Fibroblast of skin of back (primary cell): ENCODE measurements at places on chromosomes 5 and 9.

GRCh38 chr9:2664174-2665065 lies 42.8 kb downstream of the VLDLR start:
- DNase-seq = no peak

DNA sequence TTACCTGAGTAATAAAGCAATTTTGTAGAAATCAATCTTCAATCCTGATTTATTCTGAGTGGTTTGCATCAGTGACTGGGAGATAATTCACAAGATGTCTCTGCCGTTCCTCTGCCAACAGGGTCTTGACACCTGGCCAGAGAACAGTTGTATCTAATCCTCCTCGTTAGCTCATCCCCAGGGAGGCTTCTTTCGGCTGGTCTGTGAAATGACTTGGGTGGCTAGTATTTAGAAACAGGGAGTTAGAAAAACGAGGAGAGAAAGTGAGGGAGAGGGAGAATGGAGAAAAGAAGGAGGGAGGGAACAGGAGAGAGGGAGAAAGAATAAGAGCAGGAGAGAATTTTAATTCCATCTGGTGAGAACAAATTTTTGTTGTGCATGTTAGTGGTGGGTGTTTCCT lies 600.2 kb upstream of the TLE4 start:
- no peak for DNase-seq

DNA sequence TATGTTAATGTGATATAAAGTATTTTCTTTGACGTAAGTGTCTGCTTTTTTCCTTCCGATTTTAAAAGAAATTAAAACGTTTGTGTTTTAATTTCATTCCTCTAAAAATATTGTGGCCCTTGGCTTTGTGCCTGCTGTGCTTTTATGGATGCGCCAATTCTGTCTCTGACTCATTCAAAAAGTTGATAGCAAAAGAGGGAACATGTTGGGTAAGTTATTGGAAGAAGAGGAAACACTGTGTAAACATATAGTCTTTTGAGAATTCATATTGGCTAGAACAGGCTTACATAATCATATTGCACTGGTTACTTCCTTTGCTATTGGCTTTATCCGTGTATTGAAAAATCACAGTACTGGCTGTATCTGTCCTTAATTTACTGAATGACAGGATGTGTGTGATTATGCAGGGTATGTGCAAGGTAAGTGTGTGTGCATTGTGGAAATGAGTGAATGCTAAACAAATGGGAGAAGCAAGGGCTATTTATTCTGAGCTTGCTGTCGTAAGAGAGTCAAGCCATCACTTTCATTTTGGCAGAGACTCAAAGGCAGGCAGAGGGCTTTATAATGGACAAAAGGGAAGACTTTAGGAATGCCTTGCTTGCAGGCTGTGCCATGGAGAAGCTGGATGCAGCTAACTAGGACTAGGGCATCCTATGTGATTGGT lies 67.8 kb downstream of the SGCD start:
- DNase-seq = no peak

- DNase-seq = peak; percentile 80
Observed at GRCh38 chr5:180291943-180292831, at the start of gene MAPK9. Gene MAPK9, minus strand, starts transcription at chr5:180292083. Its CDS starts 11,522 bp downstream, at chr5:180280561.

DNA sequence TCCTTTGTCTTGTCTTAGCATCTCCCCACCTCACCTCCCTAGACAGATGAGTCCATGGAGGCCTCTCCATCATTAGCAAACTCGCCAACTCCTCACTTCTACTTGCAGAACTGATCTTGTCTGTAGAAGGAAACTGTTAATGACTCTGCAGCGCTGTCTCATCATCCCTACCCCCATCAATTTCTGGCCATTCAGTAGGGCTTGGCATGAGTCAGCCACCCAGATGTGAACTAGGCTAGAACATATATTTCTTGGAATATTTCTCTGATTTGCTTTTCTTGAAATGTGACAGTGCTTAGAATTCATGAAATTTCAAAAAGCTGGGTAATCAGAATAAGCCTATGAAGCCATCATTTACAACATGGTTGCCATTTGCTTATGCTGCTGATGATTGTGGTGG lies 1125.0 kb upstream of the DMAC1 start:
- DNase-seq = peak; percentile 4

- peak; percentile 87 for DNase-seq
Observed at GRCh38 chr5:68499987-68500386, 284.4 kb downstream of the PIK3R1 start.

GRCh38 chr9:84374013-84374412 lies 33.5 kb upstream of the SLC28A3 start:
- DNase-seq = no peak

GRCh38 chr5:117463881-117464570 lies 889.4 kb upstream of the SEMA6A start:
- DNase-seq = no peak

- peak; percentile 54 for DNase-seq
Observed at GRCh38 chr9:96293498-96294158, 8.3 kb downstream of the HSD17B3 start.

DNA sequence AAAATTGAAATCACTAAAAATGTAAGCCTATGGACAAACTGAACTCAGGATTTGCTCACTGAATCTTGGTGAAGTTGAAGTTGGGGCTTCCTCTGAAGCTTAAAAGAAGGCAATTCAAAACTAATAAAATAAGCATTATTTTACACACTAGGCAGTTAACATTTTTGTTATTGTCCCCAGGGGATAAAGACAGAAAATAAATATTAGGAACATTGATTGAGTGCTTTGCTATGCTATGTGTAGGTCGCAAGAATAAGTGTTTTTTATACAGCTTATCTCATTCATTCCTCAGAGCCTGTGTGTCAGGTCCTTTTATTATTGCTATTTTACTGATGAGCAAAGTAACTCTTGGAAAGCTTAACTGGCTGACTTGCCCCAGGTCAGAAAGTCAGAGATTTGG lies 82.2 kb downstream of the ZNF608 start:
- DNase-seq = no peak

GRCh38 chr9:105877721-105878120 lies 183.4 kb downstream of the TMEM38B start:
- DNase-seq = no peak

- DNase-seq = no peak
Observed at GRCh38 chr5:168288349-168289245, 2.8 kb upstream of the WWC1 start.

- DNase-seq = peak; percentile 59
Observed at GRCh38 chr9:129126749-129127618, 15.8 kb downstream of the PTPA start.

DNA sequence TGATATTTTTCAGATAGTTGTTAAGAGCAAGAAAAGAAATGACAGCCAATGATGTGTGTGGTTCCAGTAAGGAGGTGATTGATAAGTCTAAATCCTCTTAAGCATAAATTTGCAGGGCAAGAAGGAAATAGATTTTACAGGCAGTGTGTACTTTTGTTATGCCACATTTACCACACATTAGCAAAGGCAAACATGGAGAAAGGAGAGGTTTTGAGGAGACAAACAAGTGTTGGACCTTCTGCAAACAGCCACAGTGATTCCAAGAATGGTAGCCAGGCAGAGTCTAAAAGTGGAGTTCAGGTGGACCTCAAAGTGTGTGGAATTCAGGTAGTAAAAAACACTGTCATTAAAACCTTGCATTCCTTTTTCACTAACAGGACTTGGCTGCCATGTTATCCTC lies 295.9 kb upstream of the ITGA1 start:
- DNase-seq = no peak

GRCh38 chr5:123810746-123811340 lies 298.9 kb downstream of the CSNK1G3 start:
- DNase-seq = no peak

DNA sequence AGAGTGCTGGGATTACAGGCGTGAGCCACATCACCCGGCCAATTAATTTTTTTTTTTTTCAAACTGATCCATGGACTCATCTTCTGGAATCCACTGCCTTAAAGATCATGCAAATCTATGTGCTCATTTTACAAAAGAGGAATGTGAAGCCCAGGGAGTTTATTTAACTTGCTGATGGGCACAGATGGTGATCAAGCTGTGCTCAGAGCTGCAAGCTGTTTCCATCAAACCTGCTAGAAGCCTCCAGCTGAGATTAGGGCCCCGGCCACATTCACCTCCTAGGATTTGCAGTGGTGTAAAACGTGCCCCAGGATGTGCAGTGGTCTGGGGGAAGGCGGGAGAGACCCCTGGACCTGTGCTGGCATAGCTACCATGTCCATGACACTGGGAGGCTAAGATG lies 56.1 kb upstream of the TUT7 start:
- DNase-seq = no peak

DNA sequence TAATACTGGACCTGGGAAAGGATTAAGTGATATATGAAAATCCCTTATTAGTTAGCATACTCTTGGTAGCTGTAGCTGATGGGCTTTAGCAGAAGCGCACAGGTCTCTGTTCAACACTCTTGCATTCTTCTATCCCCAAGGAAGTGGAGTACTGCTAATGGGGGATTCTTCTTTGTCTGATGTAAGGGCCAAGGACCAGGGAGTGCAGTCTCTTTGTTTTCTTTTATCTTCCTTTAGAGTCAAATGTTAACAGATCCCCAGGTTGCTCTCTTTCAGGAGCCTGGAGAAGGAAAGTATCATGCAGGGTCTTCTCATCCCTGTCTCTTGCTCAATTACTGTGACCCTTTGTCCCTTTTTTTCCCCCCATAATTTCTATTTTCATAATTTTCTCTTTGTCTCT lies 1146.9 kb upstream of the DMAC1 start:
- no peak for DNase-seq

DNA sequence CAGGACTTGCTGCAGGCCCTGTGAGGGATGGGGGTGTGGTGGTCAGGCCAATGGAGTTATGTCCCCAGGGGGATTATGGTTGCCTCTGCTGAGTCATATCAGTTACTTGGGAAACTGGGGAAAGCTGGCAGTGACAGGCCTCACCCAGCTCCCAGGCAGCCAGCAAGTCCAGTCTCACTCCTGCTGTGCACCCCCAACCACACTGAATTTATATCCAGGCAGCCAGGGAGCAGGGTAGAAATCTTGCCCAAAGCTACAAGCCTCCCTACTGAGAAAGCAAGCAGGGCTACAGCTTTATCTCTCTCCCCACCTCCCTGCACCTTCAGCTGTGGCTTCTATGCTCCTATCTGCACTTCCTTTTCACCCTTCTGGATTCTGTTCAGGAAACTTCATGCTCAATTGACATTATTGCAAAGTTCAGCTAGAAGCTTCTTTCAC lies 2076.0 kb upstream of the CDH9 start:
- DNase-seq = no peak

- DNase-seq = no peak
Observed at GRCh38 chr5:164346785-164347630, 841.6 kb downstream of the MAT2B start.

GRCh38 chr9:129834489-129835127 lies 467 bp downstream of the C9orf78 start:
- DNase-seq = no peak

DNA sequence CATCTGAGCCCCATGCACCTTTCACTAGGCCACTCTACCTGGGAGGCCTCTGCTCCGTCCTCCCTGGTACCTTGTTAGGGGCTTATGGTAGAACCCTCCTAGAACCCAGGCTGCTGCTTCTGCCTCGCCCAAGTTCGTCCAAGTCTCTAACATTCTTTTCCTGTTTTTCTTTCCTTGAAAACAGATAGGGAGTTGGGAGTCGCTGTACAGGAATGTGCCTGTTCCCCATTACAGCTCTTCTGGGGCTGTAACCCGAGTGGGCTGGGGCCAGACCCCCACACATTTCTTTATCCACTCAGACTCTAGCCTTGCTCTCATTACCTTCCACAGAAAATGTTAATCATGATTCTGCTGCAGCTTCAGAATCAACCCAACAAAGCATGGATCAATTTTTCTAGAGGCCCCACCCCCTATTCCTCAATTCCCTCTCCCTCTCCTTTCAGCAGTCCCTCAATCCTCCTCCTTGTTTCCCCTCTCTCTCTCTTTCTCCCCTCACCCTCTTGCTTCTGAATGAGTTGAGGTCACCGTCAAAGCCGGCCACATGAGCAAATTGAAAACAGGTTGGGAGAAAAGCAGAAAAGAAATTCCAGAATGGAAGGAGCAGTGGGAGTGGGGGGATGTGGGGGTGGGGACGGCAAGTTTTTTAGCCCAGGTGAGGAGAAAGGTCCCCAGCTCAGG lies 193.8 kb upstream of the TRIM32 start:
- DNase-seq = peak; percentile 57

DNA sequence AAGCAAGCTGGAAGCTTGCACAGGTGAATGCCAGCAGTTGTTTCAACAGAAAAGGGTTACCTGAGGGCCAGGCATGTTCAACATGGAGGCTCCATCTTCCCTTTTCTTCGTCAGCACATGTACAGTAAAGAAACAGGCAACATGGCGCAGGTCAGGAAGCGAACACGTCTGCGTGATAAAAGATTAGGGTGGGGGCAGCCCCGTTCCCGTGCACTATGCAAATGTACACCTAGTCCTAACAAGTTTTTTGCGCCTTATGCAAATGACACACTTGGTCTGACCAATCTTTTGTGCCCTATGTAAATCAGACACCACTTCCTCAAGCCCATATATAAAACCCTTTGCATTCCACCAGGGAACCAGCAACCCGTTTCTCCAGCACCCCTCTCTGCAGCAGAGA lies 452.1 kb upstream of the PTPRD start:
- no peak for DNase-seq

DNA sequence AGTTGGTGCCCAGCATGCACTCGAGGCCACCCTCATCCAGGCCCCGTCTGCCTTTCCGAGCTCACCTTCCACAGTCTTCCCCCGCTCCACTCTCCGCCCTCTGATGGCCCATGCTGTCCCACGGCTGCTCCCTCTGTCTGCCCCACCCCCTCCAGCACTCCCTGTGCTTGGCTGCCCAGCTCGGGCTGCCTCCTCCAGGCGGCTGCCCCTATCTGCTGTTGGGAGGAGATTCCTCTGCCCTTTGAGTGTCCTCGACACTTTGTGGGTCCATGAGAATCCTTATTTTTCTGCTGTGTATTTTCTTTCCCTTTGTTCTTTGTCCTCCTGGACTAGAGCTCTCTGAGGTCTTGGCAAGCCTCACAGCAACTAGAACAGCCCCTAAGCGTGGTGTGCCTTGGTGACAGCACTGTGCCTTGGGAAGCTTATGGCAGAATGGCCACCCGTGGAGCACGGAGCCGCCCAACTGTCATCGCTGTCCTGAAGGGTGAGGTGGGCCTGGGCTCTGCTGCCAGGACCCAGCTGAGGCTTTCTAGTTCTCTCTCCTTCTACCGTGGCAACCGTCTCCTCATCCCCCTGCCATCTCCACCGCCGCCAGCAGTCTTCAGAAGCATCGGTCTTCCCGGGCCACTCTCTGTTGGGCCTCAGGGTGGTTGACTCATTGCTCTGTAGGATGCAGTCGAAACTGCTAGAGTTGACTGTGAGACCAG lies 5.2 kb downstream of the NTMT1 start:
- peak; percentile 65 for DNase-seq

GRCh38 chr5:90802474-90803317 lies 244.1 kb downstream of the ADGRV1 start:
- DNase-seq = peak; percentile 30

- no peak for DNase-seq
Observed at GRCh38 chr5:157941616-157942015, 82.7 kb upstream of the CLINT1 start.

DNA sequence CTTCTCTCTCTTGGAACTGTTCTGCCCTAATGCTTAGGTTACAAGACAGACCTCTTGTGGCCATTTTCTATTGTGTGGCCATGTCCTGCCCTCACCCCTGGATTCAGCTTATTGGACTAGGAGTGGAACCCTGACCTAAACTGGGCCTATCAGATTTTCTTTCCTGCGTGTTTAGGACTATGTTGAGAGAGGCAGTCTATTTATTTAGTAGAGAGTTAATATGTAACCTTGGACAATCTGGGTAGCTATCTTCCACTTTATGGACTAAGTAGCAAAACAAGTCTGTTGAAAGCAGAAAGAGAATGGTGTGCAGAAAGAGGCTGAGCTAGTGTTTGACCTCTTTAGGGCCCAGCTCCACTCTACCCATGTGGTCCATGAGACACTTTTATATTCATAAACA lies 82.6 kb upstream of the SMIM32 start:
- no peak for DNase-seq

- no peak for DNase-seq
Observed at GRCh38 chr5:10588779-10589447, 25.0 kb downstream of the ANKRD33B start.
